A549 treated with Mapracorat at 1 μM for 4 hours (cell line): ENCODE measurements at places on chromosomes 12 and 14. TPM values are rescaled to one million over a fixed set of nuclear protein-coding genes. Genes with fewer than 3 reads are reported as not detected.

The IRAK3 gene
- 0.91 to 1.1 TPM (median 0.95 TPM) in 5 replicates for total RNA-seq

The KCNH5 gene
- total RNA-seq: 0.02 TPM in 1 of 5 replicates, not detected in the others

The PTCSC3 gene
- total RNA-seq: not detected in 5 replicates

The TRPV4 gene
- total RNA-seq: 0.06 to 0.26 TPM (median 0.14 TPM) in 5 replicates

The TRIM9 gene
- total RNA-seq: 8.0 to 13.7 TPM (median 12.5 TPM) in 5 replicates

The PLA2G1B gene
- not detected in 5 replicates for total RNA-seq

The ACSM4 gene
- not detected in 5 replicates for total RNA-seq

The BDKRB2 gene
- 1.00 to 1.3 TPM (median 1.2 TPM) in 5 replicates for total RNA-seq

The TMTC1 gene
- 0.05 to 0.21 TPM (median 0.07 TPM) in 5 replicates for total RNA-seq
